ENCODE measurements at places on chromosomes 4 and X.

DNA sequence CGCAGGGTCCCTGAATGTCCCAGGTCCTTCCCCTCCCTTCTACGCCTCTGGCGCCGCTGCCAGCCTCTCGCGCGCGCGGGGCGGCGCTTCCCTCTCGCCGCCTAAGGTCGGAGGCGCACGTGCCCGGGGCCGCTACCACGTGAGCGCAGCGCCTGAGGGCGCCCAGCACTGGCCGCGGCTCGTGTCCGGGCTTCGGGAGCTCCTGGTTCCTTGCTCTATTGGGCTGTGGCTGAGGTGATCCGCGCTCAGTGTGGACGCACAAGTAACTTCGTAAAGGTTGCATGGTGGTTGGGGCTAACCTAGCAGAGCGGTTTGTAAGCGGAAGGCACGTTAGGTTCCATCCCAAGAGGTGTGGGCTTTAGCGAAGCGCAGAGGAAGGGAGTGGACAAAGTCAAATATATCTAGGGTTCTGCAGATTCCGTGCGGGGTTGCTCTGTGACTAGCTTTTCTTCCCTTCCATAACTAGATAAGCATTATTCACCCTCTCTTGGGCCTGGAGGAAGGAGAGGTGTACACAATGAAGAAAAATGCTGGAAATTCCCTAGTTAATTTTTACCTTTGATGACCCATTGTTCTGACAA lies 1.8 kb downstream of the TLL1 start:
- peak; percentile 15 for DNase-seq

DNA sequence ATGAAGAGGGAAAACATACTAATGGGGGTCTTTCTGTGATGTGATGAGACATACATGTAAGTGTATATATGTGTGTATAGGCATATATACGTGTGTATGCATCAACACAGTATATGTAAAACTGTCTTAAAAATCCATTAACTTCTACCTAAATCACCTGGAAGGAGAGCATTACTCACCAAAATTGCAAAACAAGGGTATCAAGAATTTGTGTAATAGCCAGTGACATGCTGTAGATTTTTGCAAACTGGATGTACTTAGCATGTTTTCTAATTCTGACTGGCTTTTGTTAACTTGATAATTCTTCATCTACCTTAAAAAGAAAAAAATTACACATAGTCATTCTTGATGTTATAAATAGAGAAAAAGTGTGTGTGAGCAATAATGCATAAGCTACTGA lies 104.7 kb downstream of the PRRG1 start:
- DNase-seq: no peak

GRCh38 chrX:10433296-10433965 lies 187.0 kb downstream of the MID1 start:
- no peak for DNase-seq

DNA sequence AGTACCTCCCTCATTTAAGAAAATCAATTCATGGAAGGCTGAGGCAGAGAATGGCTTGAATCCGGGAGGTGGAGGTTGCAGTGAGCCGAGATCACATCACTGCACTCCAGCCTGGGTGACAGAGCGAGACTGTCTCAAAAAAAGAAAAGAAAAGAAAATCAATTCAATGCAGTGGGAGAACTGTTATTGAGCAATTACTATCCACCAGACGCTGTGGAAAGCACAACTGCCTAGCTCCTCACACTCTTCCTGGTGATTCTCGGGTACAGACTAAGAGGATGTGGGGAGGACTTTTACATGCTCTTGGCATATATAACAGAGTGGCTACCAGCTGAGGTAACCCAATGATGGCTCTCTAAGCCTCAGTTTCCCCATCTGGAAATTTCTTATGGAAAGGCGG lies 2.7 kb upstream of the TMSB4X start:
- no peak for DNase-seq

DNA sequence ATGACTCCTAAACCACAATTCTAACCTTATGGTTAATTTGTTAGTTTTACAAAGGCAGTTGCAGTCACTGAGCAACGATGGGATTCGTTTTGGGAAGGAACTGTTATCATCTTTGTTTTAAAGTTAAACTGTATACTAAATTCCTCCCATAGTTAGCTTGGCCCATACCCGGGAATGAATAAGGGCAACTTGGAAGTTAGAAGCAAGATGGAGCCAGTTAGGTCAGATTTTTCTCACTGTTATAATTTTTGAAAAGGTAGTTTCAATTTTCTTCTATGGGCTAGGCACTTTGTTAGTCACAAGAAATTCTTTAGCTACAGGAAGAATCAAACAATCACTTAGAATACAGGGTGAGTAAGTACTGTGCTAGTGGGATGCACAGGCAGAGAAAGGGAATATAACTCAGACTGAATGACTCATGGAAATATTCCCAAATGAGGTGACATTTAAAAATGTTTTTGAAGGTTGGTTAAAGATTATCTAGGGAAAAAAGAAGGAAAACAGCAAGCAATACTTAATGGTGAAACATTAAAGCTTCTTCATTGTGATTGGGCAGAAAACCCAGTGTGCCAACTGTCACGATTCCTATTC lies 153.6 kb downstream of the MAGEB17 start:
- peak; percentile 13 for DNase-seq

DNA sequence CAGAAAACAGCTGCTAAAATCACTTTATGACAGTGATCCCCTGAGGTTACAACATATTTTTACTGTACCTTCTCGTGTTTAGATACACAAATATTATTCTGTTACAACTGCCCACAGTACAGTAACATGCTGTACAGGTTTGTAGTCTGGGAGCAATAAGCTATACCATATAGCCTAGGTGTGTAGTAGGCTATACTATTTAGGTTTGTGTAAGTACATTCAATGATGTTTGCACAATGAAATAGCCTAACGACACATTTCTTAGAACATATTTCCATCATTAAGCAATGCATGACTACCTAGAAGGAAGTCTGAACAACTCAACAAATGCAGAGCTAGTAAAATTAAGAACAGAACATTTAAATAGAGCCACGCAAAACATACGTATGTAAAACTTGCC lies 112.7 kb downstream of the ZAR1 start:
- DNase-seq: no peak

- no peak for DNase-seq
These were observed 100.8 kb downstream of the BEND2 start for GRCh38 chrX:18119856-18120255.

- DNase-seq: no peak
These were observed 3.5 kb downstream of the SH3KBP1 start for GRCh38 chrX:19883878-19884277.

GRCh38 chrX:15016051-15016450 lies 142.8 kb downstream of the MOSPD2 start:
- no peak for DNase-seq

GRCh38 chrX:1273896-1274295 lies 5.3 kb downstream of the CSF2RA start:
- DNase-seq: no peak

DNA sequence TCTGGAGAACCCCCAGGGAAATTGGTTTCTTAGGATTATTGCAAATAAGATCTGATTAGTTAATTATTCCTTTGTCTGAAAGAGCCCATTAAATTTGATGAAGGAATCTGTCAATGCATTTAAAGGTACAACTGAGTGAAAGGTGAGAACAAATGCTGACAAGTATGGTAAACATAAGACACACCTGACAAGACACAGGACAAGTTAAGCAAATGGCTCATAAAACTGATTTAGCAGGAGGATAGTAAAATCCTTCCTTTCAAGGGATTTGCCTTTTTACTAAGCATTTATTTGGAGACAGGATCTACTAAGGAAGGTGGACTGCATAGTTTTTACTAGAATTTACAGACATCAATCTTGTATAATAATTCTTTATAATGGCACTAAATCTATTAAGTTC lies 553.9 kb downstream of the SPRY1 start:
- DNase-seq: no peak

DNA sequence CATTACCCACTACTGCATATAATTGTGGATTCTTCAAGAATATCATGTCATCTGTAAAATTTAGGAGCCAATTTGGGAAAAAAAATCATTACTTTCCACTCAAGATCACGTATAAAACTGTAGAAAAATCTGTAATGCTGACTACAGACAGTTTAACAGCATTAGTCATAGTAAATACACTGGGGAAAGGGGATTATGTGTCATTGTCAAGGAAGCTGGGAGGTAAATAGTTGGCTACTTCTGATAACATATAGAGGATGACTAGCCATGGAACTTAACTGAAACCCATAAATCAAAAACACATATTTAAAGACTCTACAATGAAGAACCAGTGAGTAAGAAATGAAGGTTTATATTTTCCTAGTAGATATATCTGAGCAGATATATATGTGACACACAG lies 1666.4 kb upstream of the IGFBP7 start:
- DNase-seq: peak; percentile 19

DNA sequence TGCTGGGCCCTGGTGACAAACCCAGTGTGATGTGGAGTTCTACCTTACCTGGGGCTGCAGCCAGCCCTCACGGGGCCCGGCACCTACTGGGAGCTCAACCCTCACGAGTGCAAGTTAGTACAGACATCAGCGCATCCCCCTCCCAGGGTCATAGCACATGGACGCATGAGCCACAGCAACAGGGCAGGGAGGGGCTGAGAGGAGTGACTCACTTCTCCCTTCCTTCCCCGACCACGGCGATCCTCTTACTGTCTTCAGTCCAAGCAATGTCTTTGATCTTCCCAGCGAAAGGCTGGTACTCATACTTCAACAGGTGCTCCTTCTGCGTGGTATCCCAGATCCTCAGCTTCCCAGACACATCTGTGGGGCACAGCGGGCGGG lies 17.8 kb downstream of the WDR1 start:
- DNase-seq: peak; percentile 44
